SHP77 treated with DMSO at 0.1 percent for 48 hours (cell line): ENCODE measurements at places on chromosomes 6 and 20.
A peak's percentile ranks its signal among the peaks of the same experiment; 100 is the strongest.

- DNase-seq: no peak
Measured at GRCh38 chr20:58611236-58612030, 39.6 kb upstream of the STX16 start.

- no peak for DNase-seq
Measured at GRCh38 chr6:143061597-143062385, 1.1 kb downstream of the AIG1 start.

- DNase-seq: no peak
Measured at GRCh38 chr20:12211361-12211760, 293.7 kb downstream of the BTBD3 start.

DNA sequence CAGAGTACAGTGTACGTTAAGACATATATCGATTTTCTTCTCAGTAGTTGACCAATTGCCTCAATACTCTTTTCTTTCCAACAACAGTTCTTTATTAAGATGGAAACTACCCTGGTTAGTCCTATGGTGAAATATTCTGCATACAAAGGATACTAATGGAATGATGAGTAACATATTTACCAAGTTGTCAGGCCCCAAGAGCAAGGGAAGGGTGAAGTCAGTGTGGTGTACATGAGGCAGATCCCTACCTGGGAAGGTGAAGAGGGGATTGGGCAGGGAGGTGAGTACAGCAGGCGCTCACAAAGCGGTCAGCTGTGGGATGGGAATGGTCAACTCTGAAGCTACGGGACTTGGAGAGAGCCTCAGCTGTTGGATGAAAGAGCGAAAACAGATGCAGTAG lies 29.7 kb downstream of the GJA1 start:
- DNase-seq: no peak

DNA sequence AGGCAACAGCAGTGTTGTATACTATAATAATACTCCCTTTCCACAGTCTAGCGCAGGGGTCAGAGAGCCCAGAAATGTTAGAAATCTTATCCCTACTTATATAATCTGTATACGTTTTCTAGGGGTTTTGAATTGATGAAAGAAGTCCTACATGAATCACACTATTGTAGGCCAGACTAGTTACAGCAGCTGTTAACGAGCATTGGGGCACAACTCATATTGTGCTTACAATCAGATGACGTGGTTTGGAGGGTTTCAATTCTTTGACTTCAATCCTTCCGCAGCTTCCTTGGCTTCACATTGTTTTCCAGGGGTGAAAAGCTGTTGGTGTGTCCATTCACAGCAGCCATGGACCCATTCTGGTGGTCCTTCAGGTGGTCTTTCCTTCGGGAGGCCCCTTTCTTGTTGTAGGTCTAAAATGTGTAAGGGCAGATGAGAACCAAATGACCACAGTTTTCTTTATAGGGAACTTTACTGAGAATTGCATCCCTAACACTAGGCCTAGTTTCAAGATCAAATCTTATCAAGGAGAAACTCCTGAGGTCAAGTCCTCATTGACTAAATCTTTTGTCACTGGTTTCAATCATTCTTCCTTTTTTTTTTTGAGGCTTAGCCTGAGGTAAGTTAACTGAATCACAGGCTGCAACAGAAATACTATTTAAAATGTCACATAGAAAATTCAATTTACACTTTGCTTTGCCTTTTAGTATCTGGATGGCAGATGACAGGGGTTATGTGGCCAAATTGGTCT lies 79.7 kb downstream of the ELOVL5 start:
- DNase-seq: no peak

DNA sequence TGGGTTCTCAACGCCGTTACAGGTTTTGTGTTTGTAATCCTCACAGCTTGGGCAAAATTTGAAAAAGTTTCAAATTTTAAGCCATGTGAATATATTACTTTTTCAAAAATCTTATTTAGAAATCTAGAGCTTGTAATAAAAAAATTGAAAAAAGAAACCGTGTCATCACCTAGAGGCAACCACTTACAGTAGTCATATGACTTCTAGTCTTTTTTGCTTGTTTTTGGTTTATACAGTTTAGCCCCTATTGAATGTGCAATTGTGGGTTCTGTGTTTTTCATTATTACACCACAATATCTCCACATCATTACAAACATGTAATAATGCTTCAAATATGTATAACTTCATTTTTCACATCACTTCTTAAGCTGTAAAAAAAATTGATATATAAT lies 888 bp downstream of the DYNLRB1 start:
- DNase-seq: no peak

DNA sequence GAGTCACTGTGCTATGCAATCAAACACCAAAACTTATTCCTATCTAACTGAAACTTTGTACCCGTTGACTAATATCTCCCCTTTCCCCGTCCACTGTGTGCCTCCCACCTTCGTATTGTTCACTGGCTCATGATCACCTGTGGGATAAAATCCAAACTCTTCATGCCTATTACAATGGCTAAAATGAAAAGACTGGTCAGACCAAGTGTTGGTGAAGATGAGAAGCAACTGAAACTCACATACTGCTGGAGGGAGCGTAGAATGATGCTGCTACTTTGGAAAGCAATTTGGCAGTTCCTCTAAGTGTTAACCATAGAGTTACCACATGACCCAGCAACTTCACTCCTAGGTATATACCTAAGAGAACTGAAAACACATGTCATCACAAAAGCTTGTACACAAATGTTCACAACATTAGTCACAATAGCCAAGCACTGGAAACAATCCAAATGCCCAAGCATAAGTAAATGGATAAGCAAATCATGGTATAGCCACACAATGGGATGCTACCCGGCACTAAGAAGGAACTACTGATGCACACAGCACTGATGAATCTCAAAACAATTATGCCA lies 13.1 kb downstream of the RPS10 start:
- no peak for DNase-seq

GRCh38 chr6:149646599-149646998 lies 1.9 kb downstream of the KATNA1 start:
- DNase-seq: no peak

DNA sequence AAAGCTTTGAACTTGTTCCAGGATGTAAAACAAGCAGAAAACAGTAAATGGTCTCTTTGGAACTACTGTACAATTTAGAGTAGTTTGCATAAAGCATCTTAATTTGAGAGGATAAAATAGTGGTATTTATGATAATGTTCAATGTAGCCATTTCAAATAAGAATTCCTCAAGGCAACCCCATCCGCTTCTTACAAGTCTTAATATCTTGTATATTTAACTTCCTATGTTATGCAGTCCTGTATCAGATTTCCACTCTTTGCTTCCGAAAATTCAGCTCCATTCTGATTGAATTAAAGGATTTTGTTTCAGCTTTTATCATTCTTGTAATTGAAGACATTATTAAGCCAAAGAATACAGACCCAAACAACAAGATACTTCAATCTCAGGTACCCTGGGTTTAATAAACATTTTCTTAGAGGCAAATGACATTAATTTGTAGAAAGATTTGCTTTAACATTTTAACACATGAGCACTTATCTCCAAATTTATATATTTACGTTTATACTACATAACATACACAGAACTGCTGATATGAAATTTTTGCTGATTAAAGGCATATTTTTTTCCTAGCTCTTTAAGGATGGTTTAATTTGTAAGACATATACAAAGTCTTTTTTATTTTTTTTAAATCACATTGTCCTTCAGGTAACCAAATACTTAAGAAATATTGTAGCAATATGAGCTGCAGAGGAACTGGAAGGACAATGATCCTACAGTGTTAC lies 131.1 kb upstream of the BEND3 start:
- no peak for DNase-seq

DNA sequence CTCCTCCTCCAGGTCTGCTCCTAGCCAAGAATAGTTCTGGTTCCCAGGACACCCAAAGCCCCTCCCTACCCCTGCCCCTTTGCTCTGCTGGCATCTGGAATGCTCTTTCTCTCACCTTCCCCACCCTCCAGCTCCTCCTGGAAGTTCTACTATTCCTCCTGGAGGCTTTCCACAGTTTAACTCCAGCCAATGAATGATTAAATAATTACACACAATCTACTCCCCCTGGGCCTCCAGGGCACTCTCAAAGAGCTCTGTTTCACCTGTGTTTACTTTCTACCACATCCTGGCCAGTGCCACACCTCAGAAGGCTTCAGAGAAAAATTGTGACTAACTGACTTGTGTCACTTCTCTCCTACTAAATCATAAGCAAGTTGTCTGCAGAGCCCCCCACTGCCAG lies 36.2 kb downstream of the GCM1 start:
- DNase-seq: no peak

DNA sequence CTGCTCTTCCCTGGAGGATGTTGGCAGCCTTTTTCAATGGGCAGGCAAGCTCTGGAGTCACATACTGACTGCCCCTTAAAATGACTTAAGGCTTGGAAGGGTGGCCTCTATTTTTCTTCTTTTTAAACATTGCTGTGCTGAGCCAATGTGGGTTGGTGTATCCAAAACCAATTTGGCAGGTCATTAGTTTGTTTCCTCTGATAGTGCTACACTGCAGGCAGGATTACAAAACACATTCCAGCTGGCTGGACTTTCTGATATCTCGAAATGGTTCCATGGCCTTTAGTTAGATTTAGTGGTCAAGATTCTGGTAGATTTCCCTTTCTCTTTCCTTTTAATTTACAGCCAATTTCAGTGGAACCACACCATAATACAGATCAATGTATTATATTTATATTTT lies 28.1 kb upstream of the BMP2 start:
- DNase-seq: no peak

- no peak for DNase-seq
Measured at GRCh38 chr6:169719117-169719516, 5.2 kb downstream of the PHF10 start.

- DNase-seq: no peak
Measured at GRCh38 chr6:3088968-3089367, 20.7 kb downstream of the RIPK1 start.

DNA sequence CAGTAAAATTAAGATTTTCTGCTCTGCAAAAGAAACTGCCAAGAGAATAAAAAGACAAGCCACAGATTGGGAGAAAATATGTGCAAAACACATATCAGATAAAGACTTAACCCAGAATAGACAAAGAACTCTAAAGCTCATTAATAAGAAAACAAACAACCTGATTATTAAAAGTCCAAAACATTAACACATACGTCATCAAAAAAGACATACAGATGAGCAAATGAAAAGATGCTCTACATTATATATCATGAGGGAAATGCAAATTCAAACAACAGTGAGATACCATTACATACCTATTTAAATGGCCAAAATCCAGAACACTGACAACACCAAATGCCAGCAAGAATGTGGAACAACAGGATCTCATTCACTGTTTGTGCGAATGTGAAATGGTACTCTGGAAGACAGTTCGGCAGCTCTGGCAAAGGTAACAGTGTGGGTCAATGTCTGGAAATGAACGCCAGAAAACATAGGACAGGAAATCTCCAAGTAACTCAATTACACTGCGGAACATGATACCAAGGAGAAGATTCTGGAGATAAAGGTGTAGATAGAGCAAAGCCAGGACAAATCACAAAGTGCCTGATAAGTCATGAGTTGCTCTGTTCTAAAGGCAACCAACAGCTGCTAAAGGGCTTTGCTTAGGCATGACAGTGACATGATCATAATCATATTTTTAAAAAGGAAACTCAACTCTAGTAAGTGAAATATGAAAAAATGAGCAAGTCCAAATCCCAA lies 96.8 kb downstream of the PDE10A start:
- no peak for DNase-seq

DNA sequence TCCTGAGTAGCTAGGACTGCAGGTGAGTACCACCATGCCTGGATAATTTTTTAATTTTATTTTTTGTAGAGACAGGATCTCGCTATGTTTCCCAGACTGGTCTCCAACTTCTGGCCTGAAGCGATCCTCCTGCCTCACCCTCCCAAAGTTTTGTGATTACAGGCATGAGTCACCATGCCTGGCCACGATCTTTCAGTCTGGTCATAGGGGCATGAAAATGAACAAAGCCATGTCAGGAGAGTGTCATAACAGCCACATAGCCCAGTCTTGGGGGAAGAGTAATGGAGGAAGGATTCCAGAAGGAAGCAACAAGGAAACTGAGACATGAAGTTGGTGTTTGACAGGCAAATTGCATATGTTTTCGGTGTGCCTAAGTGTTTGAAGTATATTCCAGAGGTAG lies 17.0 kb upstream of the SNX3 start:
- no peak for DNase-seq

- no peak for DNase-seq
Measured at GRCh38 chr6:29917857-29918256, 24.5 kb upstream of the HLA-A start.

DNA sequence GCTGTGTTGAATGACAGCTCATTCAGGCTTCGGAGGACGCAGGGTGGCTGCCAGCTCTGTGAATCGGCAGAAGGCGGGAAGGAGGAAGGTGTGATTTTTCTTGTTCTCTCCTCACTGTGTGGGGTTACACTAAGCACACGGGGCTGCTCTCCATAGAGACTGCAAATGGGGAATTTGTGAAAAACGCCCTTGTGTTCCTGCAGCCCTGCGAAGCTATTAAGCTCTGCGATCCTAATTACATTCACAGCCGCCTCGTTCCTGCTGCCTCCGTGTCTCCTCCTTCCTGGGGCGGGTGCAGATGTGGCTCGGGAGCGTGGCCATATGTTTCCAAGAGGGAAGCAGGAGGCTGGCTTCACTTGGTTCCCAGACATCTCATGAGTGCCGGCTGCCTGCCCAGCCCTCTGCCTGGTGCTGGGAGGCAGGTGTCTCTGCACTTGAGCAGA lies 124.0 kb downstream of the TOX2 start:
- peak; percentile 49 for DNase-seq
